NCI-H524 (cell line): ENCODE measurements at places on chromosomes 1 and 21.

DNA sequence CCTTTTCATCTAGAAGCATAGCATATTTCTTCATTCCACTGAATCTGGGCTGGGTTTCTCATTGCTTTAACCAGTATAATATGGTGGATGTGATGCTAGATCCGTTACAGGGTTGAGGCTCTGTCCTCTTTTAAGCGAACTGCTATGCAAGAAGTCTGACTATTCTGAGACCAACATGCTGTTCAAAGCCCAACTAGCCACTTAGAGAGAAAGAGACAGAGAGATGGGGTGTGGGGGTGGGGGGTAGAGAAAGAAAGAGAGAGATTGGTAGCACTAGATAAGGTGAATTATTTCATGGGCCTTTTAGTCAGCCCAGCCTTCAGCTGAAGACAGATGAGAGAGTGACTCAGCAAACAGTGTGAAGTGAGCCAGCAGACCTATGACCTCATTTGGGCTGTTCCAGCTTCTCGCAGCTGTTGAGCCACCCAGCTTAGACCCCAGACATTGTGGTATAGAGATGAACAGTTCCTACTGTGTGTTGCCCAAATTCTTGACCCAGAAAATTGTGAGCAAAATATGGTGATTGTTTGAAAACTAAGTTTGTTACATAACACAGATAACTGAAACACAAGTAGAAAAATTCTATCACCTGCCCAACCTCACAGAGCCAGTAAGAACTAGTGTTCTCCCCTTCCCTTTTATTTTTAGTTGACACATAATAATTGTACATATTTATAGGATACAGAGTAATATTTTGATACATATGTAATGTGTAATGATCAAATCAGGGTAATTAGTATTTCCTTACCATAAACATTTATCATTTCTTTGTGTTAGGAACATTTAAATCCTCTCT, 40.7 kb upstream of the PRKACB start:
- peak; percentile 16 for DNase-seq

DNA sequence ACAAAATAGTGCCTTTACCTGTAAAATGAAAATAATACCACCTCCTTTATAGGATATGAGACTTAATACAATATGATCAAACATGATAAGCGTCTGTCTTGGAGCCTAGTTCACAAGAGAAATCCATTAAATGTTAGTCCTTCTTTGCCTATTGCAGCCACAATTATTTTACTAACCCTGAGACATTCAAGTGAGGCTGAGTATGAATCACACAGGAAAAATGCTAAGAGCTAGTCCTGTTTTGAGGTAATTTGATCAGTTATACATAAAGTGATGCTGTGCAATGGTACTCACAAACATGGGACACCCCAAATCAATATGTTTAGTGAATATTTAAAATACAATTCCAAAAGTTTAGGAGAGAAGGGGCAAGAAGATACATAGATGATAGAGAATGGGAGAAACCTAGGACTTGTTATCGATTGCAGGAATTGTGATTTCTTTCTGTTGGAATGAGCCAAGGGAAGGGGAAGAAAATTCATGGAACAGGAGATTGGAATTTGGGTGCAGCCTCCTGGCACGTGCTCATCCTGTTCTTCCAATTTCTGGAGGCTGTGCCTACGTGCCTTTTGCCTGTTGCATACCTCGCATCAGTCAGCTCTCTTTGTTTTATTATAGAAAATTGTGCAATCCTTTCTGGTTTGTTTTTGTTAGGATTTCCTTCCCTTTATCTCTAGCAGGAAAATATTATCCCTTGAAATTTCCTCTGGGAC, 39.9 kb upstream of the BACH1 start:
- DNase-seq = no peak

DNA sequence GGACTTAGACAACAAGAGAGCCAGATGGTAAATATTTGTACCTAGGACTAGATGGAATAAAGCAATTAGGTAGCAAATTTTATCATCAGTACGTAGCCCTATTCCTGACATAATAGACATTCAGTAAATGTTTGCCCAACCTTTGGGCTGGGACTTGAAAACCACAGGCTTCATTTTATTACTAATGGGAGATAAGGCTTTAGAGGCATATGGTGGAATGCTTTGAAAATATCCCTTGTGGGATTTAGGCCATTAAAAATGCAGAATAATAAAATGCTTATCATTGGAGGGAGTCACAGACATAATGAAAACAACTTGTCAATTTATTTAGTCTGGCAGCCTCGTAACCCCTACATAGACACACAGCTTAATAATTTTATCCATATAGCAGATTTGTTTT, 296.1 kb upstream of the SPAG17 start:
- no peak for DNase-seq

DNA sequence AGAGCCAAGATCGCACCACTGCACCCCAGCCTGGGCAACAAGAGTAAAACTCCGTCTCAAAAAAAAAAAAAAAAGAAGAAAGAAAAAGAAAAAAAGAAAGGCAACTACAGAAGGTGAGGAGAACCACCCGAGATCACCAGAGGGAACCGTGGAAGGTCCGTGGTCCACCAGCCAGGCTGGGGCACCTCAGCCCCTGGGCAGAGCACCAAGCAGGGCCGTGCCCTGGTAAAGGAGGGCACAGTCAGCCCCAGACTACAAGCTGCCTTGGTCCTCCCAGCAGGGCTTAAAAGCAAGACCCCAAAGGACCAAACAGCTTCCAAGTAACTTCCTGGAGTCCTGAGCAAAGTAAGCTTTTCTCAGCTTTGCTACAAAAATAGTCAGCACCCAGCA, 8.8 kb upstream of the SAMD11 start:
- no peak for DNase-seq

- no peak for DNase-seq
Observed at GRCh38 chr1:206798384-206798996, 26.2 kb upstream of the IL10 start.

DNA sequence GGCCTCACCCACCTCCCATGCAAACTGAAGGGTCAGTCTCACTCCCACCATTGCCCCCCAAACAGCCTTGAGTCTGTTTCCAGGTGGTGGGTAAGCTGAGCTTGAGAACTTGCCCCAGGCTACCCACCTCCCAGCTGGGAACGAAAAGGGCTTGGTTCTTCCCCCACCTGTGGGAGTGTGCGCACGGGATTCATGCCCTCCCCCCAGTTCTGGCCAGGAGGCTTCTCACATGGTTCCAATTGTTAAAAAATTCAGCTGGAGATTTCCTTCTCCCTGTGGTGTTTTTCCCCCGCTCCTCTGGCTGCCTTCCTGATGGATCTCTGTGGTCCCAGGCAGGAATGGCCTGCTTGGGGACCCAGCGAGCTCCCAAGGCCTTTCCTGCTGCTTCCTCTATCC, 81.8 kb upstream of the C21orf91 start:
- DNase-seq = no peak

DNA sequence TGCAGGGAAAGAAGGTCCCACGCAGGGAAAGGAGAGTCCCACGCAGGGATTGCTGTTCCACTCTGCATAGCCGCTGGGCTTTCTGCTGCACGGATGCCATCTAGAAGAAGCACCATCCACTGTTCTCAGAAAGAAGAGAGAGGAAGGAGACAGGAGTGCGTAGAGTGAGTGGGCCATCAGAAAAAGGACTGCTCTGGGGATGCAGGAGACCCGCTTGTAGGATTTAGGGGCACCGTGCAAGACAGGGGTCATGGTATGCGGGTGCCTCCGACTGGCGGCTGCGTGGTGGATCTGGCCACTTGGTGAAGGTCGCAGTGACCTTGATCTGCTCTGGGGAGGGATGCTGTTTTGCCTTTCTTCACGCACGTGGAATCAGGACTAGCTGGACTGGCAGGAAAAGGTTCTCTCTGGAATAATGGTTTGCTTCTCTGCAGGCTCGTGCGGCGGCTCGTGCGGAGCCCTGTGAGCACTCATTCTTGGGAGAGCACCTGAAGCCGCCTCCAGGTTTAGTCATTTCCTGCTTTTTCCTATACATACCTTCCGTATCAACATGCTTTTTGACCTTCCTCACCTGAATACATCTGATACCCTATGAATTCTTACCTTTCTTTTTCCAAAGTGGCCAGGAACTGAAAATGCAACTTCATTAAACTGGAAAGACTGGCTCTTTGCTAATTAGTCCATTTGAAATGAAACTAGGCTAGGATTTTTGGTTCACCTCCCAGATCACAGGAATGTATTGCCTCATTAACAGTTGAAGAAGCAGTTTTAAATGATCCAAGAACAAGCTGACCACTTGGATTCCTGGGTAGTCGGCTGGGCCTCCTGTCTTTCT, 181.6 kb downstream of the KIF26B start:
- DNase-seq = no peak

GRCh38 chr1:168093616-168094015, 43.1 kb downstream of the GPR161 start:
- no peak for DNase-seq

DNA sequence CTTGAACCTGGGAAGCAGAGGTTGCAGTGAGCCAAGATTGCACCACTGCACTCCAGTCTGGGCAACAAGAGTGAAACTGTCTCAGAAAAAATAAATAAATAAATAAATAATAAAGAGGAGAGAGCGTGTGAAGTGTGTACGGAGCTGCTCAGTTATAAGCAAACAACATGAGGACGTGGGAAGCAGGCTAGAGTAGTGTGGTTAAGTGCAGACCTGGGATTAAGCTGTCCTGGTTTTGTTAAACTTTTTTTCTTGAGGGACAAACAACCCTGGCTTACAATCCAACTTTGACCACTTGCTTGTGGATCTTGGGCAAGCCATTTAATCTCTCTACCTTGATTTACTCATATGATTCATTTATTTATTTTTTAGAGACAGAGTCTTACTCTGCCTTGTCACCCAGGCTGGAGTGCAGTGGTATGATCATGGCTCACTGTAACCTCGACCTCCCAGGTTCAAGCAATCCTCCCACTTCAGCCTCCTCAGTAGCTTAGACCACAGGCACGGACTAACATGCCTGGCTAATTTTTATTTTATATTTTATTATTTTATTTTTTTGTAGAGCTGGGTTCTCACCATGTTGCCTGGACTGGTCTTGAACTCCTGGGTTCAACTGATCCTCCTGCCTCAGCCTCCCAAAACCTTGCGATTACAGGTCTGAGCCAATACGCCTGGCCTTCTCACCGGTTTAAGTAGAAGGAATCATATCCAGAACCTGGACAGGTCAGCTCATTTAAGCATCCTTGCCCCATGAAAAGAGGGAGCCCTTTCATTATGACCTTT, 52.7 kb downstream of the RPS6KA1 start:
- no peak for DNase-seq

- DNase-seq = no peak
Observed at GRCh38 chr1:86975993-86976550, 61.6 kb downstream of the HS2ST1 start.

DNA sequence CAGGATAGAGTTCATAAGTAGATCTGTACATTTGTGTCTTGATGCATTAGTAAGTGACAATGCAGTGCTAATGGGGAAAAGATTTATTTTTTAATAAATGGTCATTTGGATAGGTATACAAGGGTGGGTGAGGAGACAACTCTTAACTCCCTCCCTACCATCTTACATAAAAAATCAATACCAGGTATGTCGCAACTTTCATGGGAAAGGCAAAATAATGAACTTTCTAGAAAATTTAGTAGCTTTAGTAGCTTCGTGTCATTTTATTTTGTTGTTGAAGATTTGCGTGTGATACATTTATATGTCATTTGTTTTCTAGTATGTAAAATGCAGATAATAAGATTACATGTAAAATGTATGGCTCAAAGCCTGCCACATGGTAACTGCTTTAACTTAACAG, 310.8 kb downstream of the RYR2 start:
- DNase-seq = no peak

- no peak for DNase-seq
Observed at GRCh38 chr1:100075773-100076172, 57.0 kb downstream of the SASS6 start.

GRCh38 chr21:35005560-35006224, 43.4 kb downstream of the RUNX1 start:
- no peak for DNase-seq

DNA sequence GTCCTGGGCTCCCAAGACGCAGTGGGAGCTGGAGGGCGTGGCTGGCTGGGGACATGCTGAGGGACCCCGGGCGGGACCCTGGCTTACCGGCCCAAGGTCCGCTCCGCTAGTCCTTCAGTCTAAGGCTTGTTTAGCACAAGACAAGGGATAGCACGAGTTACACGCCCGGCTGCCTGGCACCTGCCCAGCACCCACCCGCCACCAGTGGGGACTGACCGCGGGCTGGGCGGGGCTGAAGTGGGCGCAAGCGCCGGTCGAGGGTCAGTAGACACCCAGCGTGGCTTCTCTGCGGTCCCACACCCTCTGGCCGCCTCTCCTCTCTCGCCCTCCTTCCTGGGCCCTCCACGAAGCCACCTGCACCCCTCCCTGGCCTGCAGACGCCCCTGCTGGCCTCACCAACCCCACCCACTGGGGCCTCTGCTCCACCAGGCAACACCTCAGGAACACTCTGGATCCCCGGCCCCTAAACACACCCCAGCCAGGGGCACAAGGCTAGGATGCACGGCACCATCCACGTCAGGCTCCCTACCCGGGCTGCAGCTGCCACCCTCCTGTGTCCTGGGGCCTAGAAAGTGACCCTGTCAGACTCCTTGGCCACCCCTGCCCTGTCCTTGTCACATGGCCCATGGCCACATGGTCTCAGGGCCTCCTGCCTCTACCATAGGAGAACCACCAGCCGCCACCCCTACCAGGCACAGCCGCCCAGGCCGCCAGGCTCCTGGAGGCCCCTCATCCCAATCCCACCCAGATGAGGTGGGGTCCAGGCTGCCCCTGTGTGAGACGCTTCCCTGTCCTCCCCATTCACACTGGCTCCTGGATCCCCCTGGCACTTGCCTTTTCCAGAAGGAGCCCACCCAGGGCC, 6.1 kb downstream of the TAS1R3 start:
- DNase-seq = no peak

GRCh38 chr1:167428395-167428794, 89.9 kb downstream of the CD247 start:
- no peak for DNase-seq

- peak; percentile 76 for DNase-seq
Observed at GRCh38 chr1:186212568-186213224, 162.4 kb downstream of the TPR start.

DNA sequence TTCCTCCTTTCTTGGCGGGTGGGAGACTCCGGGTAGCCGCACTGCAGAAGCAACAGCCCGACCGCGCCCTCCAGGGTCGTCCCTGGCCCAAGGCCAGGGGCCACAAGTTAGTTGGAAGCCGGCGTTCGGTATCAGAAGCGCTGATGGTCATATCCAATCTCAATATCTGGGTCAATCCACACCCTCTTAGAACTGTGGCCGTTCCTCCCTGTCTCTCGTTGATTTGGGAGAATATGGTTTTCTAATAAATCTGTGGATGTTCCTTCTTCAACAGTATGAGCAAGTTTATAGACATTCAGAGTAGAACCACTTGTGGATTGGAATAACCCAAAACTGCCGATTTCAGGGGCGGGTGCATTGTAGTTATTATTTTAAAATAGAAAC, 2.5 kb downstream of the OLIG2 start:
- DNase-seq = no peak

- DNase-seq = no peak
Observed at GRCh38 chr1:71835442-71835813, 446.9 kb downstream of the NEGR1 start.
